ENCODE measurements at places on chromosomes 5 and 9.

- no peak for DNase-seq
These were observed 47.0 kb downstream of the PLK2 start for GRCh38 chr5:58412932-58413331.

DNA sequence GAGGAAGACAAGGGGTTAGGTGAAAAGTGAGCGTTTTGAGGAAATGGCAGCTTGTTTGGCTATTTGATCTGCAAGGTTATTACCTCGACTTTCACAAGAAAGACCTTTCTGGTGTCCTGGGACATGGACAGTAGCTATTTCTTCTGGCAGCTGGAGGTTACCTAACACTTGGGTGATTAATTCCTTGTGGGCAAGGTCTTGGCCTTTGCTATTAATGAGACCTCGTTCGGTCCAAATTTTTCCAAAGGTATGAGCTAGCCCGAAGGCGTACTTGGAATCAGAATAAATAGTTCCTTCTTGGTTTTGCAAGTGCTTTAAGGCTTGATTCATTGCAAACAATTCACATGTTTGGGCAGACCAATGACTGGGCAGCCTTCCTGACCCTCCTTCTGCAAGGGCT lies 4.9 kb downstream of the GTF3C5 start:
- no peak for DNase-seq

DNA sequence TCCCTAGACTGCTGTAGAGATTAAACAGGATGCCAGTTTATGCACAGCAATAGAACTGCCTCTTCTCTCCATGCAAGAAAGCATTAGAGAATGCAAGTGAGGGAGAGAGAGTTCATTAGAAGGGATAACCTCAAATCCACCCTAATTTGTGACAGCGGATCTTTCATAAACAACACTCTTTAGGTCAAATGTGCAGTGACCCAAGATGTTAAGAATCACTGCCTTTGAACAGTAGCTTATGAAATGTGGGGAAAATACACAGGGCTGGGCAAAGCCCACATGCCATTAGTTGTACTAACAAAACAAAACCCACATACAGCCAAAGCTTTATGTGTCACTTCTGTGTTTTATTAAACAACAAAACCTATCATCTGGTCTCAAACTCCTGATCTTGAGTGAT lies 36.2 kb upstream of the POU4F3 start:
- DNase-seq, result no peak

DNA sequence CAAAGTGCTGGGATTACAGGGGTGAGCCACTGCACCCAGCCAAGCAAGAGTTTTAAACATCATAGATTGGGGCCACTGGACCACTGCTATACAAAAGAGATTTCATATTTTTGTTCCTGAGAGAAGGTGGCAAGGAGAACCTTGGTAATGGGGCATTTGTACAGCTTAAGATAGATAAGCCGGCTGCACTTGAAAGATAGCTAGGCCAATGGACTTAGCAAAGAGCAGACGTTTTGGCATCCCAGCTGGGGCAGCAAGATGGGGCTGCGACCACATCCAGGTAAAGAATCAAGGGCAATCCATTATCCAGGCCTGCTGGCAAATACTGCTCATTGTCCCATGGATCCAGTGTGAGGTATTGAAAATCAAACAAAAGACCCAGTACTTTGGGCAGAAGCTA lies 3.9 kb upstream of the ISCA1 start:
- DNase-seq, result no peak

GRCh38 chr5:86008293-86008692 lies 609.4 kb upstream of the COX7C start:
- no peak for DNase-seq

DNA sequence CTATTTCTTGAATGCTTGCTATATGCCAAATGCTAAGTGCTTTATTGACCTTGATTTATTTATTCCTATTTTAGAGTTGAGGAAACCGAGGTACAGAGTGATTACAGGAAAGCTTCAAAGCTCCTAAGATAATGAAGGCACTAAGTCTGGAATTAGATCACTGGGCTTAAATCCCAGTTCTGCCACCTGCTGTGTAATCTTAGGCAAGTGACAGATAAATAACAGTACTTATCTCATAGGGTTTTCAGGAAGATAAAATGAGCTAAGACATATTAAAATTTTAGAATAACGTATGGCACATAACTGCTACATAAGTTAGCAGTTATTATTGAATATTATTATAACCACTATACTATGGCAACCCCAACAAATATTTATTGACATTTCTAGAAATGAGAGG lies 843.8 kb downstream of the DTWD2 start:
- DNase-seq, result no peak

- no peak for DNase-seq
These were observed 192.4 kb downstream of the ANXA1 start for GRCh38 chr9:73344060-73344459.

DNA sequence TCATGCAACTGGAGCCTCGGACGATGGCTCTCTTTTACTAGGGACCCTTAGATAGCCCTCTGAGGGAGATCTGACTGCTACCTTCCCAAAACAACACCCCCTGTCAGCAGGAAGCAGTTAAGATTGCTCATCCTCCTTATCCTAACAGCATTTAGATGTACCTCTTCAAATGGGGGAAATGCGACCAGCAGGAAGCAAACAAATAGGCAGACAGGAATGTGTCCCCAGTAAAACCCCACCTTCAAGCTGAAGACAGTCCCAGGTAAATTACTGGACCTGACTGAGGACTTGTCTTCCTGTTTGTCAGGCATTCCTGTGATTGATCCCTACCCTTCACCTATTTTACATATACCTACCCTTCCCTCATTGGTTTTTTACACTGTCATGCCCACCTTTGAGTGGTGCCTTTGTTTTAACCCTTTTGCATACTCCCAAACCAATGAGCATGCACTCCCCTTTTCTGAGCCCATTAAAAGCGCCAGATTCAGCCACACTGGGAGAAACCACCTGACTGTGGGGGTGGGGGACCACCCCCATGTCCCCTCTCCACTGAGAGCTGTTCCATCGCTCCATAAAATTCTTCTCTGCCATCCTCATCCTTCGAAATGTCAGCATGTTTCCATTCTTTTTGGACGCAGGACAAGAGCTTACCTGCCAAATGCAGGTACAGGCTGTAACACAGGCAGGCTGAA lies 954.0 kb upstream of the CDH6 start:
- DNase-seq, result no peak

GRCh38 chr9:137759649-137760321 lies 117.8 kb upstream of the CACNA1B start:
- no peak for DNase-seq

DNA sequence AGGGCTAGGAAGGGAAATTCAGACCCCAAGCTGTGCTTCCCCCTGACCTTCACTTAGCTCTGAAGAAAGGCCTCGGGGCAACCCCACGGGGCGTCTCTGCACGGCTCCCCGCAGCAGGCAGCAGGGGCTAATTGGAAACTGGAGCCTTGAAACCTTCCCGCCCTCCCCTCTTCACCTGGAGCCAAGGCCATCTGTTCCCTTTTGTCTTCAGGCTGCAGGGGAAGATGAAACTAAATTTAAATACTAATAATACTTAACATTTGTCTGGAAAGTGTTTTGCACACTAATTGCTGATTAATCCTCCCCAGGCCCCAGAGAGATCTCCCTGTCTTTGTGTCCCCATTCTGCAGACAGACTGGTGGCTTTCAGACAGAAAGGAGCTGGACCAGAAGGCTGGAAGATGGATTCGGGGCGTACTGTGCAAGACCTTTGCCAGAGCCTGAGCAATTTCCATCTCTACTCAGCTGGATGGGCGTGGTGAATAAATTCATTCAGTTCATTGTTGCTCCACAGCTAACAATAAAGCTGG lies 34.1 kb upstream of the CPLX2 start:
- peak; percentile 78 for DNase-seq

Measured in G401 (cell line).